ENCODE measurements at places on chromosomes 12 and 14.

- no peak for DNase-seq
Measured at GRCh38 chr12:96749999-96750398, 157.1 kb upstream of the NEDD1 start.

DNA sequence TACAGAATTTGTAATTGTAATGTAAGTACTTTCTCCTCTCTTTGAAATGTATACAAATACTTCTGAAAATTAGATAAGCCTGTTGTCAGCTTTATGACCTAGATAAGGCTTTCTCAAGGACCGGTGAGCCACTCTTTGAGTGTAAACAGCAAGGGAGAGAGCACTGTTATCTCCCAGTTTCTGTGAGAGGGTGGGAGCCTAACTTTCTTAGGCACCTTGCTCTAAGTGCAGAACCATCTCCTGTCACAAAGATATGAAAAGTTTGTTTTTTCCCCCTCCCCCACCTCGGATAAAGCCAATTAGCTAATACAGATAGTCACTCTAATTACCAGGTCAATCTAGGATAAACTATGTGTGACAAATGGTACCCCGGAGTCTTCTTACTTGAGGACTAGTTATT, 35.8 kb downstream of the CAPS2 start:
- DNase-seq = no peak

DNA sequence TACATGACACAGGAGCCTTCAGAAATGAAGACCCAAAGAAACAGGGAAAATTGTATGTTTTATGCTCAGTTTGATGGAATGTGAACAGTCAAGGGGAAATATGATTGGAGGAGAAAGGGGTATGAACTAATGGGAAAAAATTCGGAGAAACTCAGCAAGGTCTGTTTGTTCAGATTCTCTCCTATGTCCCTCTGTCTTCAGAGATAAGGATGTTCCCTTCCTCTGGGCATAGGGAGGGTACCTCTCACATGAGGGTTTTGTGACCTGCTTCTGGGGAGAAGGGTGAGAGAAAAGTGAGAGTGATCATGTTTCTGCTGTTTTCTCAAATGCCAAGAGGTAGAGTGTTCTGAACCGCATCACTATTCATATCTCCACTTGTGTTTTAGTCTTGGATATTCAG, 26.6 kb upstream of the LIMA1 start:
- DNase-seq = no peak

DNA sequence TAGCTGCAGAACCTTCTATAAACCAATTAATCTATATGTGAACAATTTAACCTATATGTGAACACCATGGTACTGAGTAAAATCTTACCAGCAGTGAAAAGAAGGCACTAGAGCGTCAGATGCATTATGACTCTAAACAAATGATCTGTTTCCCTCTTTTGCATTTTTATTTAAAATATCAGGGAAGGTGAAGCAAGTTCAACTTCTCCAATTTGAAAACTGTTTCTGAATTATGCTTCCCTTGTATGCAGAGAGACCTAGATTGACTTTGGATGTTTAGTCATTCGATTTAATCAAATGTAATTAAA, 80.9 kb downstream of the DAD1 start:
- no peak for DNase-seq

DNA sequence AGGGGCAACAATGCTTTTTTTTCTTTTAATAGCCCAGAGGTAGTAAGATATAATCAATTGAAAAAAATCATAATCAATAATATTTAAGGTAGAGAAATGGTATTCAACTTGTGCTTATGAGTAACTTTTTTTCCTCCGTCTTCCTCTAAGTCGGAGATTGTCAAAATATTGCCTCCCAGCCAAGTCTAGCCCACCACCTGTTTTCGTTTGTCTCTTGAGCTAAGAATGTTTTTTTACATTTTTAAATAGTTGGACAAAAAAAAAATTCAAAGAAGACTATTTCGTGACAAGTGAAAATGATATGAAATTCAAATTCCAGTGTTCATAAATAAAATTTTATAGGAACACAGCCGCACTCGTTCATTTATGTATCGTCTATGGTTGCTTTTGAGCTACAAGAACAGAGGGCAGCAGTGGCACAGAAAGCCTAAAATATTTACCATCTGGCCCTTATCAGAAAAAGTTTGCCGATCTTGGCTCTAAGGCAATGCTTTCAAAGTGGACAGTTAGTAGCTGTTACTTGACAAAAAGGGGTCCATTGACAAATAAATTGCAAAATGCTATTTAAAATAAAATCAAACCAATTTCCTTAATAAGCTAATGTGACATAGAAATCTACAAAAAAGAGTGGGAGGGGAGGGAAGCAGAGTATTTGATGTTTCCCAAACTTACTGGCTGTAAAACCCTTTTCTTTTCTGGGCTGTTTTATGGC, 40.8 kb upstream of the MAX start:
- DNase-seq = no peak

DNA sequence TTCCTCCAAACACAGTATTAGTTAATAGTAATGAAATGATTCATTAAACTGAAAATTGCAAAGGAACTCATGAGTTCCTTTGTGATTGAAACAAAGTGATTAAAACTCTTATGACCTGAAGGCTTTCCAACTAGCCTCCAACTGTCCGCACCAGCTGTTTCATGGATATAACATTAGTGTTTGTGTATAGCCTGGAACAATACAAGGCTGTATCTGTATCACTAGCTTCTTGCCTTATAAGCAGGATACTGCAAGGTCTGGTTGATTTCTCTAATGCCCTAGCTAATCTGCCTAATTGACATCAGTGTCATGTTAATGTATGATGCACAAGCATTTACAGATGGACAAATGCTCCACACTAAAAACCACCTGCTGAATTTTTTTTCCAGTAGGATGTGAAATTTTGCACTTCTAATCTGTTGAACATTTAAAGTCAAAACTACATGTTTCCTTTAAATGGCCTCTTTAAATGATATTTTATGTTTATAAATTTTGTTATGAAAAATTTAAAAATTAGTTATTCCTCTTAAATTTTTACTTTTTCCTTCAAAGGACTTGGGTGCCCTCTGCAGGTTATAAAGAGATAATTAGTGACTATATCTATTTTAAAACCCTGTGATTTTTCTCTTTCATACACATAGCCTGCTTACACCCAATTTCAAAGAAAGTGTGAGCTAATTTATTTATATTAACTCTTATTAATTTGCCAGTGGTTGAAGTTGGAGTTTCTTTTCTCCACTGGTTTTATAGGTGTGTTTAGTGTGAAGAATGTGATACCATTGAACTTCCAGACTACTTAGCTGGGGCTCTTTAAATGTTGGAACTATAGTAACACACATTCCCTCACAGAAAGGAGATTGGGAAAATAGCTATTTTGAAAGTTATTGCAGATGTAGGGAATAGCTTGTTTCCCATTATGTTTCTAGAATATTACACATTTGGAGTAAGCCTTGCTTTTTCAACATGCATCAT, 25.4 kb downstream of the AP5M1 start:
- no peak for DNase-seq

DNA sequence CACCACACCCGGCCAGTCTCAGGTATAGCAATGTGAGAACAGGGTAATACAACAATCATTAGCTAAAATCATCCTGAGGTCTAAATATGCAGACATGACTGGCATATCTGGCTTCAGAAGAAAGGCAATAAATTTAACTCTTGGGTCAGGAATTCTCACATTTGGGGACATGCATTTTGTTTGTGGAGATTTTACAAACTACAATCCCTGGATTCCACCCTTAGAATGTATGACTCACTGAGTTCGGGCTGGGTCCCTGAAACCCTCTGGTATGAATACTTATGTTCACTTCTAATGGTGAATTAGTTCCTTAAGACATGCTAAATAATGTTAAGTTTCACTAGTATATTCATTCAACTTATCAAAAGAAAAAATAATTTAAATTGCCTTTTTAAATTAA, 98.9 kb upstream of the HMGA2 start:
- DNase-seq = no peak

DNA sequence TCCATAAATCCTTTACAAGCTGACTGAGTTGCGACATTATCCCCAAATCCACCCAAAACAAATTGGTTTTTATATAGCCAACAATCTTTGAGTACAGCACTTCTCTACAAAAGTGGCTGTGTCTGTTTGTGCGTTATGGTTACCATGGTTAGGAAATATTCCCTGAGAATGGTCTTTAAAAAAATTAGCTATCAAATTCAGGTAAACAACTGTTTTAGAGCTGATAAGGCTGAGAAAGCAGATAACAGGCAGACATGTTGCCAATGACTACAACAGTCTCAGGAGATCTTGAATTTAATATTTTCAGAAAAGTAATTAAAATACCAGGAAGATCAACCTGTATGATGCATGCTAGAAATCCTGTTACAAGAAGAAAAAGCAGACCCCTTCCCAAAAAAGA, 248.0 kb downstream of the RASSF9 start:
- no peak for DNase-seq

DNA sequence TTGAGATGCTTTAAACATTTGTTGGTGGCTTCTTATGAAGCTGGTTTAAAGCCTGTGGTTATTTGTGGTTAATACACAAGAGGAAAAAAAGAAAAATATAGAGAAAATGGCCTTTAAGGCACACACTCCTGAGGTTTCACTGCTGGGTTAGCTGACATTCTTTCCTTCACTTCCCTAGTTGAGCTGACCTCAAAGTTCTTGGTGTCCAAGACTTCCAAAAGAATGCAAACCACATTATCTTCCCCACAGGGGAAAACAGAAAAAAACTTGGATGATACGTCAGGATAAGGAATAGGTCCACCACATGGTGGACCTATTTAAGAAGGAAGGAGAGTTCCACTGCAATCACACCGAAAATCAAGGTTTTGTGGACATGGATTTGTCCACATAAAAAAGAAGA, 94.3 kb downstream of the SLC25A21 start:
- no peak for DNase-seq

GRCh38 chr12:118052324-118053070, 8.5 kb downstream of the WSB2 start:
- DNase-seq = no peak

GRCh38 chr14:53793790-53794505, 162.7 kb downstream of the BMP4 start:
- no peak for DNase-seq

- no peak for DNase-seq
Measured at GRCh38 chr14:36829547-36829946, 167.9 kb downstream of the PAX9 start.

GRCh38 chr12:71430756-71431155, 8.8 kb upstream of the LGR5 start:
- DNase-seq = no peak

DNA sequence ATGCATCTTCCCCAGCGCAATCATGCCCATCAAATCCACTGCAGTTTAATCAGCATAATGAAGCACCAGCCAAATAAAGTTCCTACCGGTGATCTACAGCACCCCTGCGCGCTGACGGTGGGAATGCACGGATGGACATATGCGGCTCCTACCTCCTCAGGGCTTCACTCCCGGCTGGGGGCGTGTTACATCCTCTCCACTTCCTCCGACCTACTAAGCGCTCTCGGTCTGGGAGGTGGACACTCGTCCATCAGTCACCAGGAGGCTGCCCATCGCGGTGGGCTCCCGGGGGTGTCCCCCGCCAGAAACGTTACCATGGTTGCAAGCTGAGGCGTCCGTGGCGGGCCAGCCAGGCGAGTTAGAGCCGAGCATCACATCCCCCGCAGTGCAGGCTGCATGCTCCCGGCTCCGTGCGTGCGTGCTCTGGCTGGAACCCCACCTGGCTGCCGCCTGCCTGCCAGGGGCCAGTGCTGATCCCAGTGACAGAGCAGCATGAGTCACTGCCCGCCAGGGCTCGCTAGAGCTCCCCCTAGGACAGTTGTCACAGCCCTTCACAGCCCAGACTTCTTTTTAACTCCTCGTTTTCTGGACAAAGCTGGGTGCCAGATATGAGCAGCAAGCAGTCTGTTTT, 73.0 kb downstream of the CIT start:
- DNase-seq = no peak

DNA sequence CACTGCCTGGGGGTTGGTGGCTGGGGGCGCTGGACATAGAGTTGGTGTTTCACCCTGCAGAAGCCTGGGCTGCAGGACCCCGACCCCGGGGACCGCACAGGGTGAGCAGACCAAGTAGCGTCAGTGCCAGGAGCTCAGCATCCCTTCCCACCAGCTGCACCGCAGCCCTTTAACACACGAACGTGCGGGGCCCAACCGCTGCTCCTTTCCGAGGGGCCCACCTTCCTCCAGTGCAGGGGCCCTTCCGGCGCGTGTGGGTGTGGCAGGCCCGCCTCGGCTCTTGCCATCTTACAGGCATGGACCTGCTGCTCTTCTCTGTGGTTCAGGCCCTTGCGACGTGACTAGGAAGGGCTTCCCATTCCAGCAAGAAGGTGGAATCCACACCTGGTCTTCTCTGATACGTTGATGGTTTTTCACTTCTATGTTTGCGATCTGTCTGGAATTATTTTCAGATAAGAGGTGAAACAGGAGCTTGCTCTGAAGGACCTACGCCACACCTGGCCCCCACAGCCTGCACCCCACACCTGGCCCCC, 47.8 kb downstream of the LRCOL1 start:
- DNase-seq = no peak

DNA sequence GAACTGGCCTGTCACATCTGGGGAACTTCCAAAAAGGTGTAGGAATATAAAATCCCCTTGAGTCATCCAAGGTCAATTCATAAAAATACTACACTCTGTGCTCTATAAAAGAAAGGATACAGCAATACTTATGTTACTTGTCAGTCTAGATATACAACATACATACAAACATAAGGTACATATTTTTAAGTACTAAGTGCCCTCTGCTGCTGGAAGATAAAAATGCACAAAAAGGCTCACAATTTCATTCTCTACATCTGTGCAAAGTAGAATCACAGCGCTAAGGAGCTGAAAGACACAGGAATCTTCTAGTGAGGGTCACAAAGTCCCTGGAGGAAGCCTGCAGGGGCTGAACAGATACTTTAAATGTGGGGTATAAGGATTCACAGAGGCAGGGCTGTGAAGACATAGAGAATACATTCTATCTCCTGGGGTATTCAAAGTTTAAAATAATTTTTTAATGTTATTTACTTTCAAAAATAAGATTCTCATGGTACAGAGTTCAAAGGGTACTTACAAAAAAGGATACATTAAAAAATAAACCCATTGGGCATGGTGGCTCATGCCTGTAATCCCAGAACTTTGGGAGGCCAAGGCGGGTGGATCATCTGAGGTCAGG, 10.2 kb upstream of the GOLGA5 start:
- no peak for DNase-seq

- DNase-seq = no peak
Measured at GRCh38 chr12:128268379-128268995, 1.5 kb downstream of the TMEM132C start.

Measured in GM12864 (cell line).